ENCODE measurements at places on chromosomes 11 and 22. TPM values are rescaled to one million over a fixed set of nuclear protein-coding genes. Genes with fewer than 3 reads are reported as not detected.

The CNGA4 gene
- total RNA-seq: 2.0 TPM

The XKR3 gene
- not detected for total RNA-seq

The CTSW gene
- total RNA-seq: not detected

The OR10A2 gene
- not detected for total RNA-seq

The RPS19BP1 gene
- total RNA-seq: 45.2 TPM

- no peak for DNase-seq
- no peak overlapping the region for H3K27ac ChIP-seq
- H3K4me1 ChIP-seq: peaks cover 13% of the 10 kb centered on the region
- peaks cover 65% of the 10 kb centered on the region for H3K27me3 ChIP-seq
- H3K36me3 ChIP-seq: no peaks in the 10 kb centered on the region
These were observed 5.3 kb upstream of the TBX1 start for GRCh38 chr22:19755145-19755710.

DNA sequence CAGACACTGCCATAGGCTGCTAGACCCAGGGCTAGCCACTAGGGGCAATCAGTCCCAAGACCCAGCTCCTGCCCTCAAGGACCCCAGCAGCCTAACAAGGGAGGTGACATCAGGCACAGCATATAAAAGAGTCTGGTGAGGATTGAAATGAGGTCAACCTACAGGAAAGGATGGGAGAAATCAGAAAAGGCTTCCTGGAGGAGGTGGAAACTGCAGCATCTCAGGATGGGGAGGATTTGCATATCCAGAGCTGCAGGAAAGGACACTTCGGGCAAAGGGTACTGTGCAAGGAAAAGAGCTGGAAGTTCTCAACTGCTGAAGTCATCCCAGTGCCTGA, 2.9 kb upstream of the ARFGAP2 start:
- no peak overlapping the region for H3K4me3 ChIP-seq
- no peaks in the 10 kb centered on the region for H3K27me3 ChIP-seq
- H3K36me3 ChIP-seq: peaks cover 2% of the 10 kb centered on the region
- peak overlapping the region; percentile 16 for H3K27ac ChIP-seq
- peak; percentile 33 for DNase-seq
- peaks cover 20% of the 10 kb centered on the region for H3K4me1 ChIP-seq

GRCh38 chr22:36541831-36542411, 13.0 kb upstream of the EIF3D start:
- peaks cover 1% of the 10 kb centered on the region for H3K4me1 ChIP-seq
- DNase-seq: no peak
- H3K27ac ChIP-seq: no peak overlapping the region

GRCh38 chr11:3166268-3167142, 1.4 kb upstream of the OSBPL5 start:
- H3K36me3 ChIP-seq: no peaks in the 10 kb centered on the region
- H3K4me1 ChIP-seq: peaks cover 5% of the 10 kb centered on the region
- H3K27me3 ChIP-seq: peaks cover 81% of the 10 kb centered on the region
- no peak for DNase-seq
- peak overlapping the region; percentile 72 for H3K4me3 ChIP-seq
- no peak overlapping the region for H3K27ac ChIP-seq

DNA sequence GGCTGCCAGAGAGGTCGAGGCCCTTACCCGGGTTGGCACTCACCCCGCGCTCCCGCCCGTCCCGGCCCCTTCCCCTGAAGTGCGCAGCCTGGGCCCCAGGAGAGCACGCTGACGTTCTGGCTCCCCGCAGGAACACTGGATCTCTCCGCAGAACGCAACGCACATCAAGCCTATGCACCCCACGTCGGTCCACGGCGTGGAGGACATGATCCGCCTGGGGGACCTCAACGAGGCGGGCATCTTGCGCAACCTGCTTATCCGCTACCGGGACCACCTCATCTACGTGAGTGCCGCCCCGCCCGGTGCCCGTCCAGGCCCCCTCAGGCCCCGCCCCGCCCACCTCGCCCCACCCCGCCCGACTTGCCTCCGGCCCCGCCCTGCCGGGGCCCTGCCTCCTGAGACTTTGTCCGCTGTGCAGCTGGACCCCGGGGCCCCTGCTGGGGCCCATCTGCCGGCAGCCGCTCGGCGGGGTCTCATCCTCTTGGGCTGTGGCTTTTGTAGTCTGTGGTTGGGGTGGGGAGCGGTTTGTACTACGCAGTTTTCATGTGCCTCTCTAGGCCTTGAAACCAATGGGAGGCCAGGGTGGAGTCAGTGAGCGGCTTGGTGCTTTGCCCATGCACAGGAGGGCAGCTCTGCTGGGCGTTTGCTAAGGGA, 19.7 kb downstream of the MYO7A start:
- H3K27me3 ChIP-seq: peaks cover 55% of the 10 kb centered on the region
- no peaks in the 10 kb centered on the region for H3K36me3 ChIP-seq
- H3K4me3 ChIP-seq: peak overlapping the region; percentile 52
- H3K4me1 ChIP-seq: peaks cover 13% of the 10 kb centered on the region
- H3K27ac ChIP-seq: peak overlapping the region; percentile 27

- DNase-seq: no peak
- H3K4me1 ChIP-seq: peaks cover 2% of the 10 kb centered on the region
- peaks cover 11% of the 10 kb centered on the region for H3K27me3 ChIP-seq
These were observed 29.7 kb upstream of the ANO1 start for GRCh38 chr11:70048279-70049024.

GRCh38 chr11:72195518-72196270, 3.8 kb downstream of the FOLR1 start:
- no peaks in the 10 kb centered on the region for H3K36me3 ChIP-seq
- peak overlapping the region; percentile 65 for H3K27ac ChIP-seq
- DNase-seq: no peak
- H3K4me3 ChIP-seq: no peak overlapping the region

- no peaks in the 10 kb centered on the region for H3K27me3 ChIP-seq
- H3K4me3 ChIP-seq: no peak overlapping the region
- H3K36me3 ChIP-seq: no peaks in the 10 kb centered on the region
- no peak overlapping the region for H3K27ac ChIP-seq
- no peaks in the 10 kb centered on the region for H3K4me1 ChIP-seq
These were observed 31.5 kb downstream of the SDHD start for GRCh38 chr11:112118176-112118575.

- H3K27ac ChIP-seq: no peak overlapping the region
- no peaks in the 10 kb centered on the region for H3K4me1 ChIP-seq
- H3K27me3 ChIP-seq: peaks cover 81% of the 10 kb centered on the region
- no peak for DNase-seq
- H3K36me3 ChIP-seq: no peaks in the 10 kb centered on the region
- H3K4me3 ChIP-seq: no peak overlapping the region
These were observed 451.3 kb downstream of the OPCML start for GRCh38 chr11:133081020-133081419.

DNA sequence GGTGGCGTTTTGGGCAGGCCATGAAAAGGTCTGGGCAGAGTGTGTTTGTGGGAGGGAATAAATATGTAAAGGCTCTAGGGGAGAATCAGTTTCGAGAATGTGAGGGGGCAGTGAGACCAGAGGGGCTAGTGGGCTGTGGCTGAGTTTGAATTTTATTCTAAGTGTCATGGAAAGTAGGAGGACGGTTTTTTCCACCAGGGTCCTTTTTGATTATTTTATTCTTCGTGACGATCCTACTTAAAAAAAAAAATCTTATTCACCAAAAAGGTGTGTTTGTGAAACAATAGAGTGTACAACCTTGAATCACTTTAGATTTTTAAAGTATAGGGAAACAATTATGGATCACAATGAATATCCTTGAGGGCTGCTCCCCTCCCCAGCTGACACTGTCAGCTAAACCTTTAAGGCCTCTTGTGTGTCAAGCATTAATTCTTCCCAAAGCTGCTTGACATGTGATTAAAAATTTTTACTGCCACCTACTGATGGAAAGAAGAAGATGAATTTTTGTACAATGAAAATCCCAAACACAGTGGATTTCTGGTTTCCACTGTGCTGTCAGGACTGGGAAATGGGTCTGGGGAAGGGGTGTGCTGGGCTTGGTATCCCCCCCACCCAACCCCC, 107.5 kb upstream of the OR4B1 start:
- no peak overlapping the region for H3K4me3 ChIP-seq
- no peak for DNase-seq
- no peaks in the 10 kb centered on the region for H3K27me3 ChIP-seq
- peak overlapping the region; percentile 67 for H3K27ac ChIP-seq

DNA sequence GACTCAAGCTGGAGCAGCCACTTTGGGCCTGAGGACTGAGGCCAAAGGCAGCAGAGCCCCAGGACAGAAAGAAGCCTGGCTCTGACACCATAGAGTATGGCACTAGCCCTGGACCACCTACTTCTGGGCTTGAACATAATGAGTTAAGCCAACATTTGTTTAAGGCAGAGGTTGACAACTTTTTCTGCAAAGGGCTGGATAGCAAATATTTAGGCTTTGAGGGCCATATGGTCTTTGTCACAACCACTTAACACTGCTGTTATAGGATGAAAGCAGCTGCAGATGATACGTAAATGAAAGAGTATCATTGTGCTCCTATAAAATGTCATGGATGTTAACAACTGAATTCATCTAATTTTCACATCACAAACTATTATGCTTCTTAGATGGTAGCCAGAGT, 16.6 kb downstream of the OSBP start:
- no peaks in the 10 kb centered on the region for H3K27me3 ChIP-seq
- no peak for DNase-seq
- H3K4me3 ChIP-seq: no peak overlapping the region
- peaks cover 29% of the 10 kb centered on the region for H3K36me3 ChIP-seq

DNA sequence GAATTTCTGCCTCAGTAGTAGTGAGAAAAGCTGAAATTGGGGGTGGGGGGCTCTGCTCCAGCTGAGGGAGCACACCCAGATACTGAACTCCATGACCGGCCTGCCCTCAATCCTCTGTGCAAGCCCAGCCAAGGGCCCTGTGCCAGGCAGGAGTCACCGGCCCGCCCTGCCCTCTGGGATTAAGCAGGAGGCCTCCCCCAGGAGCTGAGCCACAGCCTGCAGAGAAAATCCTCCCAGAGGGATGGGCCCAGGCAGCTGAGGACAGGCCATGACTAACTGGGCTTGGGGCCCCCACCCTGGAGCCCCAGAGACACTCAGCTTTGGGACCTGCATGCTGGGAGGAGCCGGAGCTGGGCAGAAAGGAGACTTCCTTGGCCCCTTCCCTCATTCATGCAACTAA, 48.8 kb downstream of the MN1 start:
- H3K27ac ChIP-seq: no peak overlapping the region
- H3K4me1 ChIP-seq: peaks cover 18% of the 10 kb centered on the region
- H3K27me3 ChIP-seq: peaks cover 53% of the 10 kb centered on the region
- no peaks in the 10 kb centered on the region for H3K36me3 ChIP-seq

- H3K27ac ChIP-seq: no peak overlapping the region
- peaks cover 6% of the 10 kb centered on the region for H3K4me1 ChIP-seq
- no peaks in the 10 kb centered on the region for H3K27me3 ChIP-seq
- H3K4me3 ChIP-seq: no peak overlapping the region
- H3K36me3 ChIP-seq: peaks cover 4% of the 10 kb centered on the region
These were observed 93.2 kb downstream of the LDLRAD3 start for GRCh38 chr11:36037031-36037430.

GRCh38 chr11:95714843-95715776, 74.5 kb downstream of the FAM76B start:
- H3K27me3 ChIP-seq: peaks cover 3% of the 10 kb centered on the region
- no peaks in the 10 kb centered on the region for H3K36me3 ChIP-seq
- no peak for DNase-seq
- peaks cover 15% of the 10 kb centered on the region for H3K4me1 ChIP-seq
- no peak overlapping the region for H3K27ac ChIP-seq

- no peak overlapping the region for H3K4me3 ChIP-seq
- peaks cover 13% of the 10 kb centered on the region for H3K4me1 ChIP-seq
- H3K27ac ChIP-seq: peak overlapping the region; percentile 67
- H3K27me3 ChIP-seq: no peaks in the 10 kb centered on the region
These were observed 24.0 kb downstream of the SLC43A1 start for GRCh38 chr11:57491371-57492061.

- H3K27me3 ChIP-seq: no peaks in the 10 kb centered on the region
- DNase-seq: no peak
These were observed 77.5 kb downstream of the PPP6R3 start for GRCh38 chr11:68538025-68538424.

All from progenitor cell of endocrine pancreas (in vitro differentiated cells).